ENCODE measurements at places on chromosomes 7 and 10. TPM values are rescaled to one million over a fixed set of nuclear protein-coding genes. Genes with fewer than 3 reads are reported as not detected.

Gene WDR91
- 5.8 TPM for polyA plus RNA-seq

Gene TSPAN14
- 19.9 TPM for polyA plus RNA-seq

Gene ZCWPW1
- 3.3 TPM for polyA plus RNA-seq

GRCh38 chr7:26612742-26613141 is 251.6 kb downstream of the SKAP2 start:
- no peak for DNase-seq

- no peak for DNase-seq
These were observed 47.1 kb downstream of the DIP2C start for GRCh38 chr10:642186-642890.

DNA sequence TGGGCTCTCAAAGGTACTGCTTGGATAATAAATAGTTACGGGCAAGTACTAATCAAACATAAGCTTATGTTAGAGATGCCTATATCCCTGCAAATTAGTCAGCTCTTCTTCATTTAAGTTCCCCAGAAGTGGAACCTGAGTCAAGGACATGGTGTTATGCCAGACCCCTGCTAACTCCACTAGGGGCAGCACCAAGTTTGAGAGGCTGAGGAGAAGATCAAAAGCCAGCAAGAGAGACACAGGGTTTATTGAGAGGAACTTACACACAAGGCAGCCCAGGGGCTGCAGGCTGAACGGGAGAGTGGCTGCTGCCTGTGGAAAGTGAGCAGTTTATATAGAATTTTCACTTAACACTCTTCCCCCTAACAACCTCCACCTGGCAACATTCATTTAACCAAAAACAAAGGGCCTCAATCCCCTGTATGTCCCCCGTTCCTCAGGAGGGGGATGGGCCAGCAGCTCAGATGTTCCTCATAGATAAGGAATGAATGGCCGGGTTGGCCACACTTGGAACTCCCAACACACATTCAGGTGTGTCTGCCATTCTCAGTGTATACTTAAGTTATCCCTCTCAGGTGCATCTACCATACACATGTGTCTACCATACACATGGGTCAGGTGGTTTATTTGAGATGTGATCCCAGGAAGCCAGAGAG is 62.6 kb upstream of the GHITM start:
- DNase-seq, result no peak

GRCh38 chr7:109282726-109283125 is 713.1 kb downstream of the DNAJB9 start:
- no peak for DNase-seq

GRCh38 chr7:101165075-101165957 is at the start of gene VGF:
Gene VGF (minus strand): TSS chr7:101165569. CDS start chr7:101164843, 726 bp downstream.
- DNase-seq, result peak; percentile 84

- peak; percentile 57 for DNase-seq
These were observed 24.8 kb downstream of the INPP5F start for GRCh38 chr10:119750391-119751230.

DNA sequence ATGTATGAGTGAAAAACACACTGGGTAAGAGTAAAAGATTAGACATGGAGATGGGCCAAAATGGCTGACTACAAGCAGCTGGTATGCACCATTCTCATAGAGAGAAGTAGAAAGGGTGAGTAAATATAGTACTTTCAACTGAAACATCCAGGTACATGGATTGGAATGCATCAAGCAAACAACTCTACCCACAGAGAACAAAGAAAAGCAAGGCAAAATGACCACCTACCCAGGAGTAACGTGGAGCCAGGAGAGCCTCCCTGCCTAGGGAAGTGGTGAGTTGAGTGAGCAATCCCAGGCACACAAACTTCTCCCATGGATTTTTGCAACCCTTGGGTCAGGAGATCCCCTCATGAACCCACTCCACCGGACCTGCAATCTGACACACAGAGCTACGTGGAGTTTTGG is 212.8 kb downstream of the PTN start:
- no peak for DNase-seq

All from liver (tissue), 10 donors.